Activated T-cell treated with anti-CD3 and anti-CD28 coated beads, Interleukin-2, amount 50 U/mL, for 24 hours (primary cell): ENCODE measurements at places on chromosomes 6 and 20.

- DNase-seq: peak; percentile 43
Measured at GRCh38 chr6:26003102-26003694, 40.6 kb downstream of the TRIM38 start.

- no peak for DNase-seq
Measured at GRCh38 chr20:3686867-3687321, 5.1 kb upstream of the ADAM33 start.

GRCh38 chr20:36472637-36473090 lies 68.7 kb upstream of the MYL9 start:
- peak; percentile 53 for DNase-seq

DNA sequence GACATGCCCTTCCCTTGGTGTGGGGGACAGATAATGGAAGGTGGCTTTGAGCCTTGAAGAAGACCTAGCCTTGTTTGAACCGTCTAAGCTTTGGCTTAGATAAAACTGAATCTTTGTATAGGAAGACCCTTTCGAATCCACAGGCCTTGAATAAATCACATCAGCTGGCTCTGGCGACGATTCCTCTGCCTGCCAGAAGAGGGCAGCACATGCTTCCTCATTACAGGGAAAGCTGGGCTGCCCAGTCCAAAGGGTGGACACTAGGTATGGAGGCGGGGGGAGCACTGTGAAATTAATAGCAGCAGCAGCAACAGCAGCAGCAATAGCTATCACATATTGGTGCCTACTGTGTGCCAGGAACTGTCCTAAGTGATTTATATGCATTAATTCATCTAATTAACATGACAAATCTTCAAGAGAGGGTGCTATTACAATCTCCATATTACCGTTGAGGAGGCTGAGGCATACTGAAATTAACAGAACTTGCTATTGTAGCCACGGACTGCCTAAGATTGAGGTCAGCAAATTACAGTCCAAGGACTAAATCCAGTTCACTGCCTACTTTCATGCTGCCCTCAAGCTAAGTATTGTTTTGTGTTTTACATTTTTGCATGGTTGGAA lies 85.1 kb downstream of the CLIC5 start:
- DNase-seq: peak; percentile 69

DNA sequence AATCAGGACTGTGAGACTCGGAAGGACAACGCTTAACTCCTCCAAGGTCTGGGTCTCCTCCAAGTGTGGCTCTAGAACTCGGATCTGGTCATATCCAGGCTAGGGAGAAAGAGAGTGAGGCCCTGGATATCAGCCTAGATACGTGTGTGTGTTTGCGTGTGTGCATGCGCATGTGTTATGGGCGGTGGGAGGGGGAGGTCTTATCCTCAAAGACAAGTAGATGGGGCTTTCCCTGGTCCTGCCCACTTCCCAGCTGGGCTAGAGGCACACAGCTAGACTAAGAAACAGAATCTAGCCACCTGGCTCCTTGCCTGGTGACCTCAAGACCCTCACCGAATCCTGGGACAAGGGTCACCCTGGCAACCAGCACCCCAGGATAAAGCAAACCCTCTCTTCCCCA lies 13.2 kb downstream of the CPNE5 start:
- no peak for DNase-seq

GRCh38 chr6:147390909-147391536 lies 117.5 kb upstream of the SAMD5 start:
- no peak for DNase-seq

DNA sequence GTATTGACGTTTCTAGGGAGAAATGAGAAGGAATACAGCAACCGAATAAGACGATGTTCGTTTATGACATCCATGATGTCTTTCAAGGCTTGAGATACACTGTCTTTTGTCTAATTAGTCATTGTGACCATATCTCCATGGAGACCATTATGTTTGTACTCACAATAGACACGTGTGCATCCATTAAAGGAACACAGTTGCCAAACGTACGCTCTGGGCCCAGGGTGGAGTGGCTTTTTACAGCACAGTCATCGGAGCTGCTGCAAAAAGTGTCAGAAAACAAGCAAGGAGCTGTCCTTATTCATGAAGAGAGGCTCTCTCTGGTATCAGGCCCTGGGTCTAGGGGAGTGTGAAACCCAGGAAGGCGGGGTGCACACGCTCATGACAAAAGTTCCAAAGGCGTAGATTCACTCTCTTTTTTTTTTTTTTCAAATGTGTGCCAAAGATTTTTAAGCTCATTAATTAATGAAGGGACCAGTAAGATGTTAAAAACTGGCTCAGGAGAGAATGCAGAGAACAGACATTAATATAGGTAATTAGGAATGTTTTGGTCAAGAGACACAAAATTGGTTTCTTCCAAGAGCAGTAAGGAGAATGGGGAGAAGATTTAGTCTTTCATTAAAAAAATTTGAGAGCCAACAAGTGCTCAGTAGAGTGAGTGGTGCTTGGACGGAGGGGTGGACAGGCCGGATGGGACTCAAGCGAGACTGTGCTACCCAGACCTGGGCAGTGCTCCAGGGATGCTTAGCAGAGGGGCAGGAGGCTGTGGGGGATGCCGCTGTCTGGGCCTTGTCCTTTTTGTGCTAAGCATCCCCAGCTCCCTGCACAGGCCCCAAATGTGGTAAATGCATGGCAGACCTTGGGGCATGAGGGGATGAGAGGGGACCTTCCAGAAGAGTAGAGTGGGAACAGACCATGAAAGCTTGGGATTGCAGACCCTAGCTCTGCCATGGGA lies 34.9 kb upstream of the GTSF1L start:
- DNase-seq: no peak

GRCh38 chr6:135535989-135536414 lies 38.5 kb upstream of the AHI1 start:
- DNase-seq: no peak

- no peak for DNase-seq
Measured at GRCh38 chr6:160102956-160103824, 18.4 kb upstream of the SLC22A1 start.

DNA sequence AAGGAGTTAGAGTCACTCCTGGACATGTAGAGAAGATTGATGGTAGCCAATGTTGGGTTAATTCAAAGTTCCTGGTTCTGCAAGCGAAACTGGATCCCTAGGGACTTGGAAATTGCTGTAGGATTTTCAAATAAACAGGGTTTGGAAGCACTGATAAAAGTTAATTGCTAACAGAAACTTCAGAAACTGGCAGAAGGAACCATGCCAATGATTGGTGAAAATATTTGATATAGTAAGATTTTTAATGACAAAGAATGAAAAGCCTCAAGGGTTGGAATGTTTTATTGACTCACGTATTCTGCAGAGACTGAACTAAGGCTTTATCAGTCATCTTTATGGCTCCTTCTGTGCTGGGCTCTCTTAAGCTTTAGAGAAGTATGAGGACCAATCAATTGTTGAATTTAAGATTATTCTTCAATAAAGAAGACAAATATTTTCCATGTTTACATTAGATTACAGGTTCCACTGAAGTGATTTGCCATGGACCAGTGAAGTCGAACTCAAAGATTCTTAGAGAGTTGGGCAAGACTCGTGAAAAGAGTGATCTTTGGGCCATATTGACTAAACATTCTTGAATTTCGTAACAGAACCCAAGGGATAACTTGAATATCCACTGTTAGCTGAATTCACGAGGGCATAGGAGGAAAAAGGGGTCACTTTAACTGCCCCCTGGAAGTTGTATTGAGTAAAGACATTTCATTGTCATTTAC lies 371.4 kb downstream of the HDGFL1 start:
- DNase-seq: no peak

DNA sequence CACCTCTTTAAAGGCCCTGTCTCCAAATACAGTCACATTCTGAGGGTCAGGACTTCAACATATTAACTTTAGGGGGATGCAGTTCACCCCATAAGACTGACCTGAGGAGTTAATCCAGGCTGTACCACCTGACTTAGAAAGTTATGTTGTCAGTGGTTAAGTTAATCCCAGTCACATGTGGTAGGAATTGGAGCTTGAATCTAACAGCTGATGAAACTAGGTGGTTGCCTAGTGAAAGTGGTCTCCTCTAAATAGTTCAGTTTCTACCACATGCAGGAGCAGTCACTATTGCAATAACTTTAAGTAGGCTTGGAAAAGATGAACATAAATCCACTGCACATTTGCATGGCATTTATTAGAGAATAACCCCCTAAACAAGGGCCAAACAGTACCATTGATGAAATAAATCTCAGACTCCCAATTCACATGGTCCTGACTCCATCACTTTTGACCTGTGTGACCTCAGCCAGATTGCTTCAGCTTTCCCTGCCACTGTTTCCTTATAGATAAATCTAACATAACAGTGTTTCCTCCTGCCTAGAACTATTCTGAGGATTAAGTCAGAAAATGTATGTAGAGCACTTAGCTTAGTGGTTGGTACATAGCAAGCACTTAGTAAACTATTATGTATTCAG lies 20.1 kb downstream of the SAMD5 start:
- DNase-seq: no peak

DNA sequence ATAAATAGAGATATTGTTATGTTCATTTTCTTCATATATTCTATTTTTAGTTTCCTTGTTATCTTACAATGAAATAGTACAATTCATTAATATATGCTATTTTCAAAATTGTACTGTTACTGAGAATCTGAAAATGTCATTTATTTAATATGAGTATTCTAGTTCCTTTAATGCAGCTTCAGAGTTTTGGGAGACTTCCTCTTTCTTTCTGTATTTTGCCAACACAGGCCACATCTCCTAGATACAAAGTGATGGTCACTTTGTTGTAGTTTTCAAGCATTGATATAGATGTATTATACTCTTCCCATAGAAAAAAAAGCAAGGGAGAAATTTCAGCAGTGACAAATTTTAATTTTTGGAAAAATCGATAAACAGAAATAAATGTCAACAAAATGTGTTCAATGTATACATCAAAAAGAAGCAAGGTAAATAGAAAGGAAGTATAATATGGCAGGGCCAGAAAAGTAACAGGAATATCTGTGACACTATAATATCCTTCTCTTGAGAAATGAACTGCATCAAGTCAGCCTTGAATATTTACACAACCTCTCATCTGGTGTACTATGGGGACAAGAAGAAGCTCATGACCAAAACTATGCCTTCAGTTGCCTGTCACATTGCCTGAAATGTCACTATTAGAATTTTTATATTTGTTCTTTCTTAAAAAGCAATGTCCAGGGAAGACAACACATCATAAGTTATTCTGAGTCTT lies 396.0 kb downstream of the TBC1D32 start:
- DNase-seq: no peak

- peak; percentile 65 for DNase-seq
Measured at GRCh38 chr6:131807644-131808459, at the start of gene ENPP1. Gene ENPP1, plus strand, starts transcription at chr6:131808020. Its CDS starts 16 bp downstream, at chr6:131808036.

- DNase-seq: peak; percentile 65
Measured at GRCh38 chr6:4059115-4059777, 19.7 kb downstream of the FAM217A start.

DNA sequence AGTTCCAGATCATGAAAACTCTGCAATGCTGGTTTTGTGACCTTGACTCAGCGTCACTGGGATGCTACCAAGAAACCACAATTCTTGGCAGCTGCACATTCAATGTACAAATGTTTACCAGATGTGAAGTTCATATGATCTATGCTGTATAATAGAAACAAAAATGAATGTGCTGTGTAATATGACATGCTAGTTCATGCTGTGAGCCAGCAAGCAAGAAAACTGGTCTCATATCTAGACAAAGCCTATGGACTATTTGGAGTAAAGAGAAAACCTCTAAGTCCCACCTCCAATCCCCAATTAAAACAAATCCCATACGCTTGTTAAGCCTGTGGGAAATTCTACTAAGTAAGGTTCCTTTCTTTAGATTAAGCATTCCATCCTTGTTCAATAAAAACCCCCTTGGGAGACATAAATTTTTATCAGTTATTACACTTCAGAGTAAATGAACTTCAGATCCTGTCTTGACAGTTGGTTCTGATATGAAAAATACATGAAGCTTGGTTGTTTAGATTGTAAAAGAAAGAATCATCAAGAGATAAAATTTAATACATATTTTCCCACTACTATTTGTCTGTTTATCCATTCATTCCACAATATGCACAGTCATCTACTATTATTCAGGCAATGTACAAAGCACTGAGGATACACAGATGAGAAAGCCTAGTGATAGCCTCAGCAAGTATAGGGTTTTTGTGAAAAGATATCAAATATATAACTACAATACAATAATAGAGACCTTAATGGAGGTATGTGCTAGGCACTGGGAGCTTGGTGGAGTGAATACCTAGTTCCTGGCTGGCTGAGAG lies 20.1 kb downstream of the COL21A1 start:
- DNase-seq: no peak
